ENCODE measurements at places on chromosomes 1 and 21.

GRCh38 chr1:60889709-60890108 lies 192.7 kb upstream of the NFIA start:
- no peak for DNase-seq

GRCh38 chr1:63621698-63622097 lies 28.5 kb downstream of the PGM1 start:
- DNase-seq: no peak

- DNase-seq: no peak
These were observed 40.8 kb downstream of the NID1 start for GRCh38 chr1:236023926-236024565.

- peak; percentile 76 for DNase-seq
These were observed 87.2 kb downstream of the MRPL37 start for GRCh38 chr1:54287176-54287650.

GRCh38 chr1:153652805-153653500 lies 5.5 kb upstream of the SNAPIN start:
- no peak for DNase-seq

GRCh38 chr1:26363549-26364448 lies 8.8 kb downstream of the ZNF683 start:
- DNase-seq: peak; percentile 28

DNA sequence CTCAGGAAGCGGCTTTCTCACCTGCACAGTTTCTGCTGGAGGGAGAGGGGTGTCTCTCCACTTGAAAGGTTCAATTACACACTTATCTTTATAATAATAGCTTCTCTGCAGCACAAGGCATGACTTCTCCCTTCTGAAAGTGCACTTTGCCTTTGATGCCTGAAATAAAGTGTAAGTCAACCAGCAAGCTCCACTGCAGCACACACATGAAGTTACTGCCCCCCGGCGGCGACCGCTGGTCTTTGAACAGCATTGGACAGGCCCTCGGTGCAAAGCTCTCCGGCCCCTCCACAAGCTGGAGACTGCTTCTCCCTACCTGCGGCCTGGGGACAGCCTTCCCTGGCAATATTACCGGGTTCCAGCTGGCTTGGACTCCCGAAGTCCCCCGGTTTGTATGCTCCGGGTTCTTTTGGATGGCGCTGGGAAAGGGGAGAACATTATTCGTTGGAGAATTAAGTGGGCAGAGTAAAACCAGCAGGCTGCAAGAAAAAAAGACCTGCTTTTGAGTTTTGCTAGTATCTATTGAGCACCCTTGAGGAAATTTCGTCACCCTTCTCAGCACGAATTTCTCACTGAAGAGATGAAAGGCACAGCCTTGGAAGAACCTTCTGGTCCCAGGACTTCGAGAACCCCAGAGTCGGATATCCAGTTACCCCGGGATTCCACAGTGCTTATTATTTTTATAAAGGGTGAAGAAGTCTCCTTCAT lies 11.8 kb downstream of the RCAN1 start:
- DNase-seq: peak; percentile 32

- DNase-seq: no peak
These were observed 10.8 kb upstream of the TTLL10 start for GRCh38 chr1:1162597-1163537.

- DNase-seq: no peak
These were observed 283.8 kb downstream of the TPR start for GRCh38 chr1:186091222-186091720.

DNA sequence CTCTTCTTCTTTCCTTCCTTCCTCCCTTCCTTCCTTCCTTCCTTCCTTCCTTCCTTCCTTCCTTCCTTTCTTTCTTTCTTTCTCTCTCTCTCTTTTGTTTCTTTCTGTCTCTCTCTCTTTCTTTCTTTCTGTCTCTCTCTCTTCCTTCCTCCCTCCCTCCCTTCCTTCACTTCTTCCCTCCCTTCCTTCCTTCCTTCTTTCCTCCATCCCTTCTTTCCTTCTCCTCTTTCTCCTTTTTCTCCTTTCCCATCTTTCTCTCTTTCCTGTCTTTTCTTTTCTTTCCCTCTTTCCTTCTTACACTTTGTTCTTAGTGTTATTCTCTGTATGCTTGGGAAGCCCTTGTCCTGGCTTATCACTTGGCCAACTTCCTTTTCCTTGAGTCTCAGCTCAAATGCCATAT lies 72.5 kb upstream of the MPC2 start:
- no peak for DNase-seq

DNA sequence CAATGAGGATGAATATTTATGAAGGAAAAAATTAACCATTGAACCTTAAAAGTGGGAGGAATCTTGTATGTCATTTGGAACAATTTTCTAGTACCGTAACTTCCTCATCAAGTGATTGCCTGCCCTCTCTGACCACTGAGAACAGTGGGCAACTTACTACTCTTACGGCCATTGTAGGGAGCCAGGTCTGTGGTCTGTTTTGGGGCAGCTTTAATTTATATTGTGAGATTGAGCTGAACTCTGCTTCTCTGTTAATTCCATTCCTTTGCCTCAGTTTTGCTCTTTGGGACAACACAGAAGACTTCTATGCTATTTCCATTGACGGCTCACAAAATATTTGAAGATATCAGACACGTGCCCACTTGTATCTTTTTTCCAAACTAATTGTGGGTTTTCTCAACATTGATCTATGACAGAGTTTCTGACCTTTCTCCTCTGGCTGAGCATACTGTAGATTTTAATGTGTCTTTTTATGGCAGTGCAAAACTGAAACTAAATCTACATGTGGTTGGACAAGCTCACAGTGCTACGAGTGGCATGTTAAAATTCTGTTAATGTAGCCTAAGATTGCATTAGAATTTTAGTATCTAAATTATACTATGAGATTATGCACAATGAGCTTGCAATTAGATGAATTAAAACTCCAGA lies 27.8 kb upstream of the ZNF281 start:
- DNase-seq: no peak

GRCh38 chr1:158013840-158014730 lies 20.6 kb downstream of the KIRREL1 start:
- no peak for DNase-seq

DNA sequence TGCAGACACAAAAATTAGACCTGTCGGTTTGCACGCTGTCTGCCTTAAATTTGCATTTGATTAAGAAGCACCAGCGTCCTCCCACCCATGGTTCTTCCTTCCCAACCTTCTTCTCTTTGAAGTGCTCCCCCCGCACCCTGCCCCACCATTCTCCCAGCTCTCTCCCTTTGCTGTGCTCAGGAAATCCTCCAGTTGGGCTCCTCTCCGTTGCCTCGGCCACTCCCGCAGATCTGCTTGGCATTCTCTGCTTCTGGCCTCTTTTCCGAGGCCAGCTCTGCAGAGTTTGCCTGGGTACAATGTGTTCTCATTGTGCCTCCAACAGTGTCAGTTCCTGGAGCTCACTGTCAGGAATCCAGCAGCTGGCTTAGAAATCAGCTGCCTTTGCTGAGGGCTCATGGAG lies 126.1 kb downstream of the NAV1 start:
- no peak for DNase-seq

DNA sequence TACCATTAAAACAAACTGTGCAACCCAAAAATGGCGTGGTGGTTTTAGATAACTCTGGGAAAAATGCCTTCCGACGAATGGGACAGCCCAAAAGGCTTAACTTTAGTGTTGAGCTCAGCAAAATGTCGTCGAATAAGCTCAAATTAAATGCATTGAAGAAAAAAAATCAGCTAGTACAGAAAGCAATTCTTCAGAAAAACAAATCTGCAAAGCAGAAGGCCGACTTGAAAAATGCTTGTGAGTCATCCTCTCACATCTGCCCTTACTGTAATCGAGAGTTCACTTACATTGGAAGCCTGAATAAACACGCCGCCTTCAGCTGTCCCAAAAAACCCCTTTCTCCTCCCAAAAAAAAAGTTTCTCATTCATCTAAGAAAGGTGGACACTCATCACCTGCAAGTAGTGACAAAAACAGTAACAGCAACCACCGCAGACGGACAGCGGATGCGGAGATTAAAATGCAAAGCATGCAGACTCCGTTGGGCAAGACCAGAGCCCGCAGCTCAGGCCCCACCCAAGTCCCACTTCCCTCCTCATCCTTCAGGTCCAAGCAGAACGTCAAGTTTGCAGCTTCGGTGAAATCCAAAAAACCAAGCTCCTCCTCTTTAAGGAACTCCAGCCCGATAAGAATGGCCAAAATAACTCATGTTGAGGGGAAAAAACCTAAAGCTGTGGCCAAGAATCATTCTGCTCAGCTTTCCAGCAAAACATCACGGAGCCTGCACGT lies 82.1 kb downstream of the PRDM2 start:
- DNase-seq: no peak

DNA sequence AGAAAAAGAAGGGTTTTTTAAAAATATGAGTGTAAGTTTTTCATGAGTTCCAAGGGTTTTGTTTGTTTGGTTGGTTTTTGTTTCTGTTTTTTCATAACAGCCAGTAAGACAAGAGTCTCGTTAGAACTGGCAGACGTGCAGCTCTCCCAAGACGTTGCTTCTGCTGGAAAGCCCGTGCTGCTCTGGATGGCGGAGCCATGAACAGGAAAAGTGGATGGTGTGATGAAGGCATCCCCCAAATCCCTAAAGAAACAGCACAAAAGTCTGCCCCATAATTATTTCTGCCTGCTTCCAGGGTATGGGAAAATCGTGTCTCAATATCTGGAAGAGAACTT lies 157.9 kb upstream of the BACE2 start:
- no peak for DNase-seq

DNA sequence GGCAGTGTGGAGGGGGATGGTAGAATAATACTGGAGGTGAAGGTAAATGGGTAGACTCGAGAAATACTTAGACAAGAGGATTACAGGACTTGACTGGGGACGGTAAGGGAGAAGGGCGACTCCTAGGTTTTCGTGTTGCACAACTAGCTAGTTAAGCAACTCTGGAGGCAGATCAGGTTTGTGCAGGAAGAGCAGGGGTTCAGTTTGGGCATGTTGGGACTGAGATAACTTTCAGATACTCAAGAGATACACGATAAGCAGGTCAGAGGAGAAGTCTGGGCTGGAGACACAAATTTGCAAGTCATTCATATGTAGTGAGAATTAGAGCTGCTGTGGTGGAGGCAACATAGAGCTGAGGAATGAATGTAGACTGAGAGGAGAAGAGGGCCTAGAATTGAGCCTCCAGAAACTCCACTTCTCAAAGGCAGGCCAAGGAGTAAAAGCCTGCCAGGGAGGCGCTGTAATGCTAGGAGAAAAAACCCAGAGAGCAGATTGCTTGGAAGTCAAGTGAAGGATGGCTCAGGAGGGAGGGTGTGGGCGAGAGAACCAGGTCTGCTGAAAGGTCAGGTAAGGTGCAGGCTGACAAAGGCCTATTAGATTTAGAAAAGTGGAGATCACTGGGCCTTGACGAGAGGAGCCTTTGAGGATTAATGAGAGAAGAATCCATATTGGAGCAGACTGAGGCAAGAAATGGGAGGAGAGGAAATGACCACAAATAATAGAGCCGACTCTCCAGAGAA lies 20.8 kb downstream of the MAB21L3 start:
- DNase-seq: no peak

DNA sequence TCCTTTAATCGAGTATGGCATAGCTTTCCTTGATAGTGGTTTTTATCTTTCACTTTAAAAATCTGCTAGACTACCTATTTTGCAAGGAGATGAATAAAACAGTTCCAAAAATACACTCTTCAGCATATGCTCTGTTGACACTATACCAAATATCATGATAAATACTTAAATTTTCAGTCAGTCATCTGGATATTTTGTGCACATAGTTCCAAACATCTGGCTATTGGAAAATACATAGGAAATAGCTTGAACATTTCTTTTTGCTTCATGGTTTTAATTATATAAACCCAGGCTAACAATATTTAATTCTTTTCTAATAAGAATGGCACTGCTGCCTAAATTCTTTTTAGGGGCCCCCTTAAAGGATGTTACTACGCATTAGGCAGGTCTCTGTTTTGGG lies 342.1 kb downstream of the NEGR1 start:
- no peak for DNase-seq

DNA sequence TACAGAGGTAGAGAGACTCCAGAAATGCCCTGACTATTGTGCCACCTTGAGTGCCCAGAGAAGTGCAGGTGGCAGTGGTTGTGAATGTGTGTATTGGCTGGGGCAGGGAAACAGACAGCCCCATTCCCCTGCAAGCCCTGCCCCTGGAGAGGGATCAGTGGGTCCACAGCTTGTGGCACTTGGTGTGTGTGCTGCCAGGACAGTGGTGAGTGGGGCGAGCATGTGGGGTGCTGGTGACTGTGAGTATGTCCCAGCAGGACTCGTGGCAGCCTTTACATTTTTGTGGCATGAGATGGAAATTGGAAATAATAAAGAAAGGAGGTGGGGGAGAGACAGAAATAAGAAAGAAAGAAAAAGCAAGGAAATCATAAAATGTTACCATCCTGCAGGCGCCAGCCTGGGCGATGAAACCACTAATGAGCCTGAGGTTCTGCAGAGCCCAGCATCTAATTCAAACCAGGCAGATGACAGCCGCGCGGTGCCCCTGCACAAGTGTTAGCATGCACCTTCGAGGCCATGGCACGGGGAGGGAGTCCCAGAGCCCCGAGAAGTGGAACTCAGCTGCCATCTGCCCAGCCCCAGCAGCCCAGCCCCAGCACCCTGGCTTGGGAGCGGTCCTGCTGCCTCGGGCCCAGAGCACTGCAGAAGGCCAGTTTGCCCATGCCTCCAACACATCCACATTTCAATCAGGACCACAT lies 49.1 kb upstream of the ZBTB40 start:
- no peak for DNase-seq

DNA sequence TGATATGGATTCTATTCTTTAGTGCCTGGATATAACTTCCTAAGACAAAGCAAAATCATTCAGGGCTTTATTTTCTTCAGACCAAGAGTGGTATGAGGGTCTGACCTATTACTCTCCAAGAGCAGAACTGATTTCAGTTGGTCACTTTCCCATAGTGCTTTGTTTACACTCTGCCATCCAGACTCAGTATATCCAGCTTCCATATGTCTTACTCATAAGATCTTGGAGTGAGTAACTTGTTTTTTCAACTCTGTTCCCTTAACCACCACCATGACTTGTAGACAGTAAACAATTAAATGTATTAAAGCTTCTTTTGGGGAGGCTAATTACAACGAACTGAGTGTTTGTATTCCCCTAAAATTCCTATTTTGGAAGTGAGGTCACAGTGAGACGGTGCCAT lies 83.4 kb downstream of the USP24 start:
- DNase-seq: no peak

GRCh38 chr1:243851765-243852164 lies 1.7 kb upstream of the AKT3 start:
- DNase-seq: no peak

GRCh38 chr21:42291751-42292562 lies 23.3 kb downstream of the TFF3 start:
- no peak for DNase-seq

DNA sequence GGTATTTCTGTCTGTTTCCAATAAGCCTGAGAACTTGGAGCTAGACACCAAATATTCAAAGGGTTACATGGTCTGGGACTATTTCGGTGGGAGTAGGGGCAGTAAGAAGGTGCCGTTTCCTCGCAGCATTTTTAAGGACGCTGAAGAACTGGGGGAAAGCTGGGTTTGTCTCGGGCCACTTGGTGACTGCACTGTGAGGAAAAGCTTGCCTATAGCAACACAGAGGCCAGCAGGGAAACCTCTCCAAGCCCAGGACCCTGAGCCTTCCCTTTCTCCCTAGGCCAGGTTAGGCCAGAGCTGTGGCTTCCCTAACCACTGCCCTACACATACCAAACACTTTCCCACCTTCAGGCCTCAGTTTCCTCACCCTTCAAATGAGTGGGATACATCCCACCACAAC lies 3.3 kb downstream of the GLIS1 start:
- no peak for DNase-seq

Measured in GM04504 (cell line).